Glomerular endothelial cell (primary cell): ENCODE measurements at places on chromosomes 2 and 18. TPM values are rescaled to one million over a fixed set of nuclear protein-coding genes. Genes with fewer than 3 reads are reported as not detected.

DNA sequence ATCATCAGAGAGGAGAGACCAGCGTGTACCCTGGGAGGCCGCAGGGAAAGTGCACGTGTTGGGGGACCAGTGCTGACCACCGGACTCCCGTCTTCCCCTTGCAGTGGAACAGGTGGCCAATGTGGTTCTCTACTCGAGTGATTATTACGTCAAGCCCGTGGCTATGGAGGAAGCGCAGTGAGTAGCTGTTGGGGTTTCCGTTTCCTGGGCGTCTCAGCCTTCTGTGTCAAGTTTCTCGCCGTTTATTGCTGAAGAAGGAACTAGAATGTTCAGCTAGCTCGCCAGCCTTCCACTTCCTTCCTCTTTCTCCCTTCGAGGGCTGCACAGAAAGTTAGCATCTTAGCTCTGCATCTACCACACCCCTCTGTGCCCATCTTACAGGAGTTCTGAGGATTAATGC, 22.8 kb upstream of the DGKD start:
- DNase-seq = no peak

GRCh38 chr2:72579591-72580180, 246.1 kb downstream of the EXOC6B start:
- peak; percentile 31 for DNase-seq

Gene ZFP36L2
- 30.5 and 63.2 TPM in 2 replicates for total RNA-seq

- DNase-seq = no peak
These were observed 5.0 kb downstream of the KCTD1 start for GRCh38 chr18:26543373-26543772.

Gene ANKRD62
- not detected in 2 replicates for total RNA-seq

Gene TCF4
- total RNA-seq = 162 and 344 TPM in 2 replicates

DNA sequence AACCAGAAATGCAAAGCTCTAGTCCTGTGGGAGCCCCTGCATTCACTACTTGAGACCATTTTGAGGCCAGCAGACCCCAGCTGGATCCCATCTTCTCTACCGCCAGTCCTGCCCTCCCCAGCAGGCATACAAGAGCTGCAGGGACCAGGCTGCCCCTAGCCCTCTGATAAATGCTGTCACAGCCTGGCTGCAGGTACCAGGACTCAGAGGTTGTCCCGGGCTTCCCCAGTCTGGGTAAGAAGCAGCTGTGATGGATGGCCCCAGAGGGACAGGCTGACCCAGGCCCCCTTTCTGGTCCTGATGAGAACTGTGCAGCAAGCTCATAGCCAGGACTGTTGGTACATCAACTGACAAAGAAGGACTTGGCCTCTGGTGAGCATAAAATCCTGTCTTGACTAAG, 132.9 kb upstream of the APCDD1 start:
- no peak for DNase-seq

DNA sequence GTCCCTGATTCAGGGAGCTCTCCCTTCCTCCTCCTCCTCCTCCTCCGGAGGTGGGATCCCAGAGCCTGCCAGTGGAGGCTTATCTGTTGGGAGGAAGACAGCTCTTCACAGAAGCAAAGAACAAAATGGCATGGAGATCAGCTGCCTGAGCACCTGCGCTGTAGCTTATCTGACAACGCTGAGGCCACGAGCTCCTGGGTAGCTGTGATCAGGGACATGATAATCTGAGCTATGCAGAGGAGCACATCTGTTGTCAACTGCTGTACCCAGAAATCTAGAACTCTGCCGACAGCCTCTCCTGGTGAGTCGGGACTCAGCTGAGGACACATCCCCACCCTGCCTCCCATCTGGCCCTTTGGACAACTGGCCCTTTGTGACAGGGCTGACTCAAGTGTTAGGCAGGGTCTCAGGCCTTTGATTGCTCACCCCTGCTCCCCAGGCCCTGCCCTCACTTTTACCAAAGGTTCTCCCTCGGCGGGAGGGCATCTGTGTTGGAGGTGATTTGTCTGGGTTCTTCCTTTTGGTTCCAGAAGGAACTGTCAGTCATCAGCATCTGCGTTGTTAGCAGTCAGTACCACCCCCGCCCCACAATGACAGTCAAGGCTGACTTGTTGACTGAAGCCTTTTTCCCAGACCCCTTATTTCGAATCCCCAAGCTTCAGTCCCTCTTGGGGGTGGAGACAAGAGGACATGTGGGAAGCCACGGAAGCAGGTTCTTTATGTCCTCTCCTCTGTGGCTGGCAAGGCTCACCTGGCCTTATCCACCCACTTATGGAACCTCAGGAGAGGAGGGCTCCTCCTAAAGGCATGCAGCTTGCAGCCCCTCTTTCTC, 5.9 kb upstream of the CNNM3 start:
- no peak for DNase-seq

DNA sequence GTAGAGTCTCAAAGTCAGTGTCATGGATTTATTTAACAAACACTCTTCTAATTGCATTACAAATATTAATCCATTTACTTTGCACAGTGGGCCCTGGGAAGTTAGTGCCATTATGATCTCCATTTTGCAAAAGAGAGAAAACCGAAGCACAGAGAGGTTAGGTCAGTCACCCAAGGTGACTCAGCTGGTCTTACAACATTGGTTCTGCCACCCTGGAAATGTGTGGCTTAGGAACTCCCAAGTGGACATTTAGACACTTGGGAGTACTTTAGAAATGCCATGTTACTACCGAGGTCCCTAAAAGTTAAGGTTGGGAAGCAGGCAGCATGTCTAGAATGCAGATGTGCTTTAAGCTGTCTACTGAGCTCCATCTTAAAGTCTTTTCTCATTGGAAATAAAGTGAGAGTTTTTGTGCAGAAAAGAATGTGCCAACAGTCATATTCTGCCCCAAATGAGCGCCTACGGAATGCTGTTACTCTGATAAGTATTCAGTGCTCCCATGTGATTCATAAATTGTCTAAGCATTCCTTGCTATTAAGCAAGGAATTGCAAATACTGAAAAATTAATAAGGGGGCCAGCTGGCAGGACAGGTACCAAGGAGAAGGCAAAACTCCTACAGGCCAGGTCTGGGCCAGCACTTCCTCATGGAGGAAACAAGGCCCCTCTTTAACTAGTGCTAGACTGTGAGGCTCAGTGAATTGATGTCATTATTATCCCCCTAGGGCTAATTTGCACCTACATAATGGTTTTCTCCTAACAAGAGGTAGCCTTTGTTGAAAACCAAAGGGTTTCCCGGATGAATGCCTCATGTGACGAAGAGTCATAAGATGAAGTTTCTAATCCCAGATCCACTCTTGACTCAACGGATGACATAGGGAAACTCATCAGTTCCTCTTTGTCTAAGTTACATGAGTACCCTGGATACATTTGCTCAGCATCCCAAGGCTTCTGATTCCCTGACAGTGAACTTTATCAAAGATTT, 16.3 kb downstream of the NRP2 start:
- no peak for DNase-seq

- no peak for DNase-seq
These were observed 2.4 kb downstream of the KLF11 start for GRCh38 chr2:10045561-10046355.

- no peak for DNase-seq
These were observed 28.8 kb downstream of the SALL3 start for GRCh38 chr18:79008356-79008940.

- no peak for DNase-seq
These were observed 20.7 kb upstream of the FAM136A start for GRCh38 chr2:70322518-70322917.

Gene DIS3L2
- total RNA-seq = 22.3 and 33.5 TPM in 2 replicates

- DNase-seq = no peak
These were observed 80.1 kb upstream of the CTDP1 start for GRCh38 chr18:79599441-79599931.

DNA sequence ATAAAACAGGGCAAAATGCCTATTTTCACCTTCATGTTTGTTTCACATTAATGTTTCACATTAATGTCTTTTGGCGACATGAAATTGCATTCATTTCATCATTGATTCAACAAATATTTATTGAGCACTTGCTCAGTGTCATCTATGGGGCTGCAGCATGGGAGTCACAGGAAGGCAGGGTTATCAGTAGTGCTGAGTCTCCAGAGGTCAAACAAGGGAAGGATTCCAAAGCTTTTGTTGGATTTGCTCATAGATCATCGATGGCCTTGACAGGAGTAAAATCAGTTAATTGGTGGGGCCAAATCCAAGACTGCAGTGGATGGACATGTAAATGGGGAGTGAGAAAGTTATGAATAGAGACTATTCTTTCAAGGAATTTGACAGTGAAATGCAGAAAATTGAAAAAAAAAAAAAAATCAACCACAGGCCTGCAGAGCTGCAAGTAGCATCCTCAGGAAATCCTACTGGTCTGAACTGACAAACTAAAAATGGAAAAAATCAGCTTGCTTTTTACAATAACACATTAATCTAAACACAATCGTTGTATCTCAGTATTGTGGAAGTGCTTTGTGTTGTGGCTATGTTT, 1290.8 kb downstream of the DPP10 start:
- DNase-seq = no peak

- no peak for DNase-seq
These were observed 193.5 kb downstream of the MYO3B start for GRCh38 chr2:170371231-170371998.

DNA sequence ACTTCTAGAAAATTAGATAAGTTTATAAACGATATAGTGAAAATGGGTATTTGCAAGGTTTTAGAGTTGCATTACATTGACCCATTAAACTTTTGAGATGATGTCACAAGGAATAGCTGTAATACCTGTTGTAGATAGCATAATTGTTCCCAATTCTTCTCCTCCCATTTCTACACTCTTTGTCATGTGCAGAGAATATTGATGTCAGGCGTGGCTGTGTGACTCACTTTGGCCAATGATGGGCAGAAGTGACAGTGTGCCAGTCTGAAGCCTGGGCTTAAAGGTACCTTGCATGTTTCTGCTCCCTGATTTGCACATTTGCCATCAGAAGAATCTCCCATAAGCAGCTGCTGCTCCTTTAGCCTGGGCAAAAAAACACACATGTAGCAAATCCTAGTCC, 26.9 kb upstream of the CCBE1 start:
- DNase-seq = no peak

GRCh38 chr2:101958061-101958460, 33.7 kb upstream of the IL1R2 start:
- no peak for DNase-seq

DNA sequence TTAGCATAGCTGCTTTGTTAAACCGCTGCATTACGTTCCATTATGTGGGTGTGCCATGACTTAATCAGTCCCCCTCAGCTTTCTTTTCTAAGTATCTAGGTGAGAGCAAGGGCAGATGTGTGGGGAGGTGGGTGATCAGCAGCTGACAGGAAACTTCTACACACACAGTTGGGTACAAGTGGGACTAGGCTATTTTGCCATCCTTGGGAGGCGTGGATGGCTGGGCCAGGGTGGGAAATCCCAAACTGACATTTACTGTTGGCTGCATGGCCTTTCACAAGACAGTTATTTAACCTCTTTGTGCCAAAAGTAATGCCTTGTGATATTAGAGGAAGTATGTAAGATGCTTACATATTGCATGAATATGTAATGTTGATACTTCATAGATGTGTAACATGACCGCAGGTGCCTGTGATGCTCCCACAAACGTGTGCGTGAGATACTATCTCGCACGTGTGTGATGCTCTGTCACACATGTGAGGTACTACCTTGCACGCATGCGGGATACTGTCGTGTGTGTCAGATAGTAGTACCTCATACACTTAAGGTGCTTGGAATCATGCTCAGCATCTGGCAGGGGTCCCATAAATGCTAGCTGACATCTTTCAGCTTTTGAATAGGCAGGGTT, 314.5 kb downstream of the PRKCE start:
- DNase-seq = no peak

DNA sequence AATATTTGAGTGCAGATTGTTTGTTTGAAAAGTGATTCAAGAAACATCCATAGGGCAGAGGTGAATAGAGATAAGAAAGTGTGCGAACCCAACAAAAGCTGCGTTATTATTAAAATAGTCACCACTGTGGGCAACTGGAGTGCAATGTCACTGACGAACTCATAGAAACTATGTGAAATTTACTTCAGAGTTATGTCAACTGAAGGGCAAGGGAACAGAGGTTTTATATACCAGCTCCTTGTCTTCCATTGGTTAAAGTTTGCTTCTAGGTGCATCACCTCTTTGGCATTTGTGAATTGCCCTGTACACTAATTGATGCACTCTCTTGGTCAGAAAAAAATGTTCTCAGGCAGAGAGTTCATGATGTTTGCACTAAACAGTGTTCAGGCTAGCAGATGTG, 110.5 kb upstream of the NYAP2 start:
- no peak for DNase-seq

Gene BOLL
- not detected in 2 replicates for total RNA-seq

Gene GPR55
- total RNA-seq = not detected in 2 replicates

GRCh38 chr2:58466804-58467203, 225.7 kb upstream of the FANCL start:
- DNase-seq = no peak

Gene TXNL1
- total RNA-seq = 54.5 and 64.6 TPM in 2 replicates

Gene LYPD1
- total RNA-seq = 18.8 and 29.2 TPM in 2 replicates

GRCh38 chr2:10258326-10258725, 44.4 kb upstream of the HPCAL1 start:
- DNase-seq = no peak

DNA sequence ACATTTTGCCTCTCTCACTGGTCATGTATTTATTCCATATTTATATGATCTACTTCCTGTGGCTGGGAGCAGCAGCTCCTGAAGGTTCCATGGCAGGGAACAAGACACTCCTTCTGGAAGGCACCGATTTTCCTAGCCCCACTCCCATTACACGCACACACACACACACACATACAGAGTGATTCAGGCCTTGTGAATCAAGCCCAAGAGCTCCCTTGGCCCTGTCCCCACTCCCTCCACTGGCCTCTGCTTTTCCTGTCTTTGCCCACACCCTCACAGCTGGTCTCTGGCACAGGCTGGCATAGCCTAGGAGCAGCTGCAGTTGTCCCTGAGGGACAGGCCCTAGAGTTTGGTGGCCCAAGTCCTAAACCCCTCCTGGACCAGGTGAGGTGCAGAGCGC, 201.7 kb downstream of the NAPG start:
- no peak for DNase-seq

DNA sequence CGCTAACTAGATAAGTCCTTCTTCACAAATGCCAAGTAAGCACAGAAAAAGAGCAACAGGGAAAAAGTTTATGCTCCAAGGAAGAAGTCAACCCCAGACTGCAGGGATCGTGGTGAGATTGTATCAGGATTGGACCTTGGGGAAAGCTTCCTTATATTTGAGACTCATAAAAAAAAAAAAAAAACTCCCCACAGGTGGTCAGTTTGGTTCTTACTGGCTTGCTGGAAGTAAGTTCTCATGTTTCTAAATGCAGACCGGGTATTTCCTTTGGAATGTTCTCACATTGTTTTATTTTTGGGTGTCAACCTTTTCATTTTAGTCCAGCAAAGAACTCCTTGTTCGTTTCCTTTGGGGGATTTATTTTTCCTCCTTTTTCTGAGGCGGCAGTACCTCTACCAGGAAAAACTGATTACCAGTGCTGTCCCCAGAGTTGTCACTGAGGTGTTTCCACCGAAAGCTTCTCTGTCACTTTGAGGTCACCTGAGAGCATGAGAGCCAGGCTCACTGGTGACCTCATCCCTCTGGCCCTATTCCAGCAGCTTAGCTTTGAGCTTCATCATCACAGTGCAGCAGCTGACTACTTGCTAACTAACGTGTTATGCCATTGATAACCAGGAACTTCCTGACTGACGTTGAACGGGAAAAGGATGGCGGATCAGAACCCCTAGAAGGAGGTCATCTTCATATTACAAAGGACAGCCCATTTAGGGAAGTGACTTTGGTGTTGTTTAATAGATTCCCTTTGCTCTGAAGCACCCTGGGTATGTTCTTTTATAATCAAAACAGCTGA, 16.8 kb upstream of the ATP8B1 start:
- DNase-seq = peak; percentile 98

GRCh38 chr2:168216351-168217005, 30.9 kb downstream of the STK39 start:
- no peak for DNase-seq
